ENCODE measurements at places on chromosomes 3 and 15.

GRCh38 chr3:33322412-33322811 lies 45.2 kb downstream of the FBXL2 start:
- no peak for DNase-seq

- DNase-seq: no peak
These were observed 152.3 kb upstream of the LRRN1 start for GRCh38 chr3:3646934-3647333.

- no peak for DNase-seq
These were observed 15.7 kb upstream of the CNBP start for GRCh38 chr3:129199366-129199765.

DNA sequence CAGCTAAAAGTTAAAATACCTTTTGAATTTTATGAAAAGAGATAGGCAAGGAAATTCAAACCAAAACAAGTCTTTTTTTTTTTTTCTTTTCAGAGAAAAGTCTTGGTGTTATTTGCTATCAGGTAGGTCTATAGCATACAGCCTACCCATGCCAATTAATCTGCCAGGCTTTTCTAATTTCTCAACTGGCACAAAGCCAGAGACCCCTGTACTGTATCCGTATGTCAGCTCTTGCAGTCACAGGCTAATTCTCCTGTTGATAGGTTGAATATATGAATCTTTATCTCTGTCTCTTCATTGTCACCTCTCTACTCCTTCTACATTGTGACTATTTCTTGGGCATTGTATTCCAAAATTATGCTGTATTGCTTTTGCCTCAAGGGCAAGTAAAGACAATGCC lies 133.4 kb downstream of the IL5RA start:
- DNase-seq: no peak

DNA sequence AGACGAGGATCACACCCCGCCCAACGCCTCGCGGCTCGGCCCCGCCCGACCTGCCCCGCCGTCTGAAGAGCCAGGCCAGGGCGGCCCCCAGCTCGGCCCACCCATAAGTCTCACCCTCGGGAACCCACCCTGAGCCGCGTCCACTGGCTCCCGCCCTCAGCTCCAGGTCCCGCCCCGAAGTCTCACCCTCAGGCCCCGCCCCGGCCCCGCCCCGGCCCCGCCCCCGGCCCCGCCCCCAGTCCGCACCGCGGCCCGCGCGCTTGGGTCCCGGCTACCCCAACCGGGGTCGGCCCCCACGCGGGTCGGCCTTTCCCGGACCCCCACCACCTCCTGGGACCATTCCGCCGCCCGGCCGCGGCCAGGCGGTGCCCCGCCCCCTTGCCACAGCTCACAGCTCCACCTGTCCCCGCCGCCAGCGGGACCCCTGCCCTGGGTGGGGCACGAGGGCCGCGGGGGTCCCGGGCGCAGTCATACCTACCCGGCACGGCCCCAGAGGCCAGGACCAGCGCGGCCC lies 489 bp downstream of the CSPG5 start:
- peak; percentile 51 for DNase-seq

GRCh38 chr15:75731248-75732151 lies 18.9 kb upstream of the CSPG4 start:
- no peak for DNase-seq

- no peak for DNase-seq
These were observed 39.4 kb upstream of the B3GNT5 start for GRCh38 chr3:183213415-183214276.

DNA sequence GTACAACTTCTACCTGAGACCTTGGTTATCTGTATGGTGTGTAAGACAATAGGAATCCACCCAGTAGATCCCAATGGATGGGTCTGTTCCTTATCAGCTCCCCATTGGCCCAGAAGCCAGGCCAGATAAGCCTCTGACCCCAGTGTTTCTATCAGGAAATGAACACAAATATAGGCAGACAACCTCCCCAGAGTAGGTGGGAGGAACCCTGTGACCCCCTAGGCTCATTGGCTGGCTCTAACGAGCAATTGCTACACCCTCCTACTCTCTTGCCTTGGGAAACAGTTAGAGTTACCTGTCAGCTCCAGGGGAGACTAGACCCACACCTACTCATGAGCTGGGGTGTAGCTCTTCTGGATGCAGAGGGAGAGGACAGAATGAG lies 299.9 kb downstream of the UACA start:
- no peak for DNase-seq

DNA sequence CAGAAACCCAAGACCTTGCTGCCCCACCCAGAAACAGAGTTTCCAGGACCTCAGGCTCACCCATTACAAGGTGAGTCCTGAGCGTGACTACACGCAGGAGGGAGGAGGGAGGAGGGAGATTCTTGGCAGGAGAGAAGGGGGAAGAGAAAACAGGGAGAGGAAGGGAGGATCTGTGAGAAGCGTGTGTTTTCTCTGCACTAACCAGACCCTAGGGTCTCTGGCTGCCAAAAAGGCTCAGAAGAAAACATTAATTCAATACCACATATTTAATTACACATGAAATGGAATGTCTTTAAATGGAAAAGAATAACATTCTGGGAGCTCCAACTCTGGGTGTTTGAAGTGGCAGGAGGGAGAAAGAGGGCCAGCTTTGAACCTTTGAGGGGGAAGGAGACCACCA lies 309.0 kb downstream of the NTRK3 start:
- DNase-seq: no peak

- no peak for DNase-seq
These were observed 215.4 kb downstream of the SNRPN start for GRCh38 chr15:25170113-25170731.

- DNase-seq: no peak
These were observed 144.1 kb downstream of the RORA start for GRCh38 chr15:61084944-61085367.

DNA sequence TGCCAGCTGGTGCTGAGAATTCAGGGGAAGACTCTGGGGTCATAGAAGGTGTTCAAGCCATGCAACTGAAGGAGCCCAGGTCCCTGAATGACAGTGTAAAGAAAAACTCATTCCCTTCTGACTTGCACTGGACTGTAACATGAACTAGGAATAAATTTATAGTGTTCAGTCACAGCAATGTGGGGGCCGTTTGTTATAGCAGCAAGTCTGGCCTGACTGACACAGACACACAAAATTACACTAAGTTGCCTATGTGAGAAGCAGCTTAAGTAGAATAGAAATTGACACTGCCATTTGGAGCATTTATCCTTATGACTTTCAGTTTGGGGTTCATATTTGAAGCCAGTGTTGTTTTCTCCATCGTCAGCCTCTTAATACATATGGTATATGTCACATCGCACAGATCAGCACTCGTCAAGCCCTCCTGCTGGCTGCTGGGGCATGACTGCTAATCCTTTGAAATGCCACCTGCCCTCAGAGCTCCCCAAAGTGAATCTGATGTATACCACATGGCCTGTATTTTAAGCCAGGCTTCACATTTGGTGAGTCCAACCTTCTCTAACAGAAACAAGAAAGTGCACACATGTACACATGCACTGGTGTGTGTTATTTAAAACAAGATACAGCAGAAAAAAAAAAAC lies 17.1 kb upstream of the HEG1 start:
- no peak for DNase-seq

DNA sequence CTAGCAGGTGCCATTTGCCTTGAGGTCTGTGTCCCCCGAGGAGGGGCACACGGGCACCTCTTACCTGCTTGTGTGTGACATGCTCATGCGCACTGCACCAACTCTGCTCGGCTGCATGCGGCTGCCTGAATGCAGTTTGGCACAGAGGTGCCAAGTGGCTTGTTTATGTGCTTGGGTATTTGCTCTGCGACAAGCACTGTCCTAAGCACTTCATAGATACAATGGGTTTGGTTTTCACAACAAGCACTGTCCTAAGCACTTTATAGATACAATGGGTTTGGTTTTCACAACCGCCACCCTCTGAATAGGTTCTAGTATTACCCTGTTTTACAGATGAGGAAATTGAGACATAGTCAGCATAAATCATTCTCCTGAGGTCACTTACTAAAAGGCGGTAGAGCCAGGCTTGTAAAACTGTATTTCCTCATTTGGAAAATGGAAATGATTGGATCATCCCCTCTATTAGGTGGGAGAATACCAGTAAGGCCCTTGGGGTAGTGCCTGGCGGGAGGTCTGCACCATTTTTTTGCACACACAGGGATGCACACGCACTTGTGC lies 487 bp downstream of the ITIH4 start:
- no peak for DNase-seq

DNA sequence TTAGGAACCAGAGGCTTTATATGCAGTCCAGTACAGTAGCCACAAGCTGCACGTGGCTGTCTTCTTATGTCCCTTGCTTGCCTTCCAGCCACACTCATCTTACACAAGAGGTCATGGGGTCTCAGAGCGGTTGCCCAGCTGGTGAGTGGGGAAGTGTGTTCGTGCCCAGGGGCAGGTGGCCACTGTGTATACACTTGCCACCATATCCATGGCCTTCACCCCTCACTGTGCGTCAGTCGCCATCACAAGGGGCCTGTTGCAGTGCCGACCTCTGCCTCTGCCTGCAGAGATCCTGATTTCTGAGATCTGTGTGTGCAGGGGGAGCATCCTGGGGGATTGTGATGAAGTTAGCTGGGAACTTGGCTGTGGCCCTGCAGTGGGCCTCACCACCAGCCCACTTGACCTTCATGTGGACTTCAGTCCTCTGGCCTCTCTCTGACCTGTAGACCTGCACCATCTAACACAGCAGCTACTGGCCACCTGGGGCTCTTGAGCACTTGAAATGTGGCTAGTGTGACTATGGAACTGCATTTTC lies 43.1 kb upstream of the SACM1L start:
- no peak for DNase-seq

- no peak for DNase-seq
These were observed 192.9 kb upstream of the CADPS start for GRCh38 chr3:63067999-63068645.

- peak; percentile 57 for DNase-seq
These were observed 7.7 kb downstream of the CCR2 start for GRCh38 chr3:46361408-46362283.

- DNase-seq: no peak
These were observed 178.4 kb downstream of the AKAP13 start for GRCh38 chr15:85558848-85559247.

DNA sequence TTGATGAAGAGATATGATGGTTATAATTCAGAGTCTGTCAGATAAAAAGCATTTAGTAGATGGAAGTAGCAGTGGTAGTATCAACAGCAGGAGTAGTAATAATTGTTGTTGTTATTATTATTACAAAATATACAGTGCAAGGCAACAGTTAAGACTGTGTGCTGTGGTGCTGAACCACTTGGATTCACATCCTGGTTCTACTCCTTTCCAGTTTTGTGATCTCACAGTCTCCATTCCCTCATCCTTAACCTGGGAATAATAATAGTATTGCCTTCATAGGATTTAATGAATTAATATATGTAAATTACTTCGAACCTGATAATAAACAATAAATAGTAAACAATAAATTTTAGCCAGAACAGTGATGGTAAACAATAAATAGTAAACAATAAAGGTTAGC lies 37.1 kb upstream of the TSC22D2 start:
- DNase-seq: no peak

DNA sequence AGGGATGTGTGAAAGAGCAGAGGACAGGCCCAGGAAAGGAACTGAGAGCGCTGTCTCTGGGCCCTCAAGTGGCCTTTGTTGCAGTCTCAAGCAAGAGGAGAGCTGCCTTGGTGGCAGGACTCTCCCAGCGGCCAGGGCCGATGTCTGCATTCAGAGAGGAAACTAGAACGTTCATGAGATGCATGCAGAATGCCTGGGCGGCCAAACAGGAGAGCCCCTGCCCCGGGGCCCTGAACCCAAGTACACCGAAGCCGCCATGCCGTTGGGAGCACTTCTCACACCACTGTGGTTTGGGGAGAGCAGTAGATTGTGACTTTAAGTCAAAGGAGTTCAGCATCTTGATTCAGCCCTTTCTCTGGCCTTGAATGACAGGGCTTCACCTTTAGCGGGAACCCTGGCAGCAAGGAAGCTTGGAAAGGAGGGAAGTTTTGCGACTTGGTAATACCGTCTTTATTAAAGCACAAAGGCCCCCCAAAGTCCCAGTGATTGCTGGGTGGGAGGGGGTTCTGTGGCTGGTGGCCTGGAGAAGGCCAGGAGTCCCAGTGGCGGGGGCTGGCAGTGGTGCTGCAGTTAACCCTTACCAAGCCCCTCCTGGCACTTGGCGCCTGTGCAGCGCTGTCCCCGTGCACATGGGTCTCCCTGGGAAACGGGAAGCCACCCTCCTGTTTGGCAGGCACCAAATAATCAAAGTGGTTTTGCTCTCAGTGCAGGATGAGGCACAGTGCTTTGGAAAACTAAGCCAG lies 36.2 kb downstream of the SLC6A11 start:
- DNase-seq: no peak

DNA sequence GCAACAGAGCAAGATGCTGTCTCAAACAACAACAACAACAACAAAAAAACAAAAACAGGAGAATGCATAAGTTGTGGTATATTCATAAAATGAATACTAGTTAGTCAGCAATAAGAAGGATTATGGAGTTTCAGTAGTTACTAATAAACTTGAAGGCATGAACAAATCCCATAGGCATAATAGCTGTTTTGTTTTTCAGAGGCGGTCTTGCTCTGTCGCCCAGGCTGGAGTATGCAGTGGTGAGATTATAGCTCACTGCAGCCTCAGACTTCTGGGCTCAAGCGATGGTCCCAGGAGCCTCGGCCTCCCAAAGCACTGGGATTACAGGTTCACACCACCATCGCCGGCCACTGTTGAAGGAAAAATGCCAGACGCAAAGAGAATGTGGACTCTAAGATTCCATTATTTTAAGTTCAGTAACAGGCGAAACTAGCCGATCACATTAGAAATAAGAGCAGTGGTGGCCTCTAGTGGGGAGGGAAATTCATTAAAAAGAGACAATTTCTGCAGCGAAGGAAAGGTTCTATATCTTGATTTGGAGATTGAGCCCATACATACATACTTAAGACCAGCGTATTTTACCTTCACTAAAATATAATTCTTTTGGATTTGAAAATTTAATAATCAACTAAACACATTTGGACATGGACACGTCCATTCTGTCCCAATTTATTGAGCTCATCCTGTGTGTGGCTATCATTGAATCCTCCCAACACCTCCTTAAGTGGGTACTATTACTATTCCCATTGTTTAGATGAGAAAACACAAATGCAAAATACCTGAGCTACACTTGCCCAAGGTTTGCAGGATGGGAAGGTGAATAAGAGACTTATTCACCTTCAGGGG lies 27.4 kb upstream of the HDAC11 start:
- peak; percentile 57 for DNase-seq

DNA sequence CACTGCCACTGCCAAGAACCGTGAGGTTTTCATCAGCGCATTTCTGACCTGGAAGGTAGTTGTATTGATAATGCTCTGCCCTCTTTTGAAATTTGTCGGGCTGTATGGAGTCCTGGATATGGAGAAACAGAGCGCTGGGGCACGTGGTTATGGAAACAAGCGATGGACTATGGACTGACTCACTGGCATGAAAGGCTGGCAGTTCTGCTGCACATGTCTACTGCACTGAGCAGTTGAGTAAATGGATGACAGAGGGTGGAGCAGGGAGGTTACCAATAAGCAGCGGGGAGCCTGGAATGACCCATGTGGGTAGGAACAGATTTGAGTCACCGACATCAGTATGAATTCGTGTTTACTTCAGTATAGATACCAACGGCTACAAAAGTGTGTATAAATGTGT lies 429.5 kb downstream of the OCA2 start:
- DNase-seq: no peak

GRCh38 chr15:68491415-68492106 lies 59.6 kb upstream of the ITGA11 start:
- no peak for DNase-seq
